Germinal center (tissue), 1 donor: ENCODE measurements at places on chromosomes 4 and X.

GRCh38 chr4:85724791-85725563, 250.0 kb downstream of the ARHGAP24 start:
- DNase-seq = no peak

DNA sequence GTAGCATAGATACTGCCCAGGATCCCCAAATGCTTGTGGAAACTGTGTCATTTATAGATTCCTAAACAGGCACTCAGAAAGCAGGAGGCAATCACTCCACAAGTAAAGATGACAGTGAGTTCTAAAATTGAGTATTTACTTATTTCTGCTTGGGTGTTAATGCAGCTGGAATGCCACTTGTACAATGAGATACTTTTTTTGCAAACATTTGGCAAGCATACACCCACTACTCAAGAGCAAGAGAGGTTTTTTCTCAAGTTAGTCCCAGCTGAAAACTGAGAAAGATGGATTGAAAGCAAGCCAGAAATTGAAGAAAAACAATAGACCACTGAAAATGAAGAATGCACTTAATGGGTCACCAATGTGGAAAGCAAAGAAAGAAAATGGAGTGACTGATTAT, 22.5 kb downstream of the GABRA3 start:
- no peak for DNase-seq

DNA sequence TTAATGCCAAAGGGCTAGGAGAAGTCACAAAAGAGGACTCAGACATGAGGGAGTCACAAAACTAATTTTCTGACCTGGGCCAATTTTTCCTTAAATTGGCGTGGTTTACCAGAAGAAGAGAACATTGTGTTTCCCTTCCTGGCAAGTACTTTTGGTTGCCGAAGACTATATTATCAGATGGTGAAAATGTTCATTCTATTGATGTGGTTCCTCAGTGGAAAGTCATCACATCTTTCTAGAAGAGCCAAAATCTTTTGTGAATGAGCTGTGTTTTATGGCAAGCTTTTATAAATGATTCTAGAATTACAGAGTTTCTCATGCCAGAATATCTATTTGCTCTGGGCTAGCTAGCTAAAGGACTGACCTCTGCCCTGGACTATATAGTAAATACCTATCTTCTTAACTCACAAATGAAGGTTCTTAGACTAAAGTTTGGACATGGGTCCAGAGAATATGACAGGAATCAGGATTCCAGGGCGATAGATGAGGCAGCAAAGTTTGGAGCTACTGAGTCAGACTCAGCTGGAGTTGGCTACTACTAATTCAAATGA, 288.9 kb downstream of the IL1RAPL2 start:
- DNase-seq = no peak

- no peak for DNase-seq
These were observed 633 bp downstream of the FAM199X start for GRCh38 chrX:104166735-104167436.

GRCh38 chr4:182000077-182000476, 243.1 kb upstream of the TENM3 start:
- DNase-seq = no peak

DNA sequence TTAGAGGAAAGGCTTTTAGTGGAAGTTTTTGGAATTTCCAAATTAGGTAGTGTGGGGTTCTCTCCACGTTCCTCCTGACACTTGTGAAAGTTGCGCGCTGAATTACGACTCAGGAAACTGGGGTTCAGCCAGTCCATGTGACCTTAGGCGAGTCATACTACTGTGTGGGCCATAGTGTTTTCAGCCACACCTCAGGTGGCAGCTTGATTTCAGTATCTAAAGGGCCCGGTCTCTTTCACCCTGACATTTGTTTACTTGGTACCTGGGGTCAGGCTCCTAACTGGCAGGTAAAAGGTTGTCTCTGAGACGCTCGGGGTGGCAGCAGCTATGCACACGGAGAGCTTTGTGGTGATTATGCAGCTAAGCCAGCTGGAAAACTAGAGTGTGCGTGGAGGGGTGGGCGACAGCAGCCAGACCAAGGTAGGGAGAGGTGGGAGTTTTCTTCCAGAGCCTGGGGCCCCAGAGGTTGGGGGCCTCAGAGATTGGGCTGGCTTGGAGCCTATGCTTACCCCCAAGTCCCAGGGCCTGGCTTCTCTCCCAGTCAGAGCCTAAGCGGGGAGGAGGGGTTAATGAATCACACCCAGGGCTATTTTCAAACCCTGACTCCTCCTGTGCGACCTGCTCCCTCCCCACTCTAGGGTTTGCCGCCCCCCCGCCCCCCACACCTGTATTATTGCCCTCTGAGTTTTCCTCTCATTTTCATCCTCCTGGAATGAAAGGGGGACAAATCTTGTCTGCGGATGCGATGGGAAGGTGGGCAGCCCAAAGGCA, 47.2 kb downstream of the STARD8 start:
- DNase-seq = no peak

GRCh38 chrX:1072637-1073377, 139.6 kb downstream of the CRLF2 start:
- no peak for DNase-seq

- DNase-seq = no peak
These were observed 46.1 kb downstream of the C4orf46 start for GRCh38 chr4:158625544-158625943.

DNA sequence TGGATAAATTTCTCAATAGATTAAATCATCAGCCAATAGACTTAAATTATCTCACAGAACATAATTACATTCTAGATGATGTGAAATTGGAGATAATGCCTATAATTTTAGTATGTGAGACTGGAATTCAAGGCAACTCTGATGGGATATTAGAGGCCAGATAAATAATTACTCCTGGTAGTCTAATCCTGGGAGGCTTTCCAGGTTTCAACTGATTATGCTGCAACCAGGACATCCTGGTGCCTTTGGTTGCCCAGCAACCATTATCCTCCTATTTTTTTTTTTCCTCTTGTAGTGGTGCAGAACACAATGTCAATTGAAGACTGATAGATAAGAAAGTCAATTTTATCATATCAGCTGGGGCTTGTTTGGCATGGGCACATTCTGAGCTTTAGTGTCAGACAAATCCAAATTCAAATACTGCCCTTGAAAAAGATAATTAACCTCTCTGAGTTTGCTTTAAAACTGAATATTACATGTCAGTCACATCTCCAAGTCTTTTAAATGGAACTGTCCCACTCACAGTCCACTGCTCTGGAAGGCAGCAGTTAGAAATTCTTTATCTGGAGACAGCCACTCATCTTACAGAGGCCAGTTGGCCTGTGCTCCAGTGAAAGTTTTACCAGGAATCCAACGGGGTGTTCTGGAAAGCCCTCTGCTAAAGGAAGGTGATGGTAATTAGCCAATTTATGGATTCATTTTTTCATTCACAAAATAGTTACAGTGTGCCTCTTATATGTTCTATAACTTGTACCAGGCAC, 95.3 kb upstream of the GUCY1A1 start:
- no peak for DNase-seq

- no peak for DNase-seq
These were observed 15.1 kb upstream of the FABP2 start for GRCh38 chr4:119337010-119337409.

- DNase-seq = no peak
These were observed 66.8 kb downstream of the AFF2 start for GRCh38 chrX:148567229-148567628.

DNA sequence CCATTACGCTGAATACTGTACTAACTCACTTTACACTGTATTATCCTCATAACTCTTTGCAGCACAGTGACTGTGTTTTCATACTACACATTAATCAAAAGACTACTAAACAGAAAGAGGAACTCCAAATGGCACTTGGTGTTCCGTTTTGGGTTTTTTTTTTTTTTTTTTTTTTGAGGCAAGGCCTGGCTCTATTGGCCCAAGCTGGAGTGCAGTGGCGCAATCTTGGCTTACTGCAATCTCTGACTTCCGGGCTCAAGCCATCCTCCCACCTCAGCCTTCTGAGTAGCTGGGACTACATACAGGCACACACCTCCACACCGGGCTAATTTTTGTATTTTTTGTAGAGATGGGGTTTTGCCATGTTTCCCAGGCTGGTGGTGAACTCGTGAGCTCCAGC, 10.7 kb downstream of the KLHL8 start:
- DNase-seq = peak; percentile 17

GRCh38 chrX:153902385-153902784, 2.1 kb upstream of the AVPR2 start:
- DNase-seq = no peak

- DNase-seq = no peak
These were observed 24.8 kb upstream of the CRMP1 start for GRCh38 chr4:5917672-5918071.

DNA sequence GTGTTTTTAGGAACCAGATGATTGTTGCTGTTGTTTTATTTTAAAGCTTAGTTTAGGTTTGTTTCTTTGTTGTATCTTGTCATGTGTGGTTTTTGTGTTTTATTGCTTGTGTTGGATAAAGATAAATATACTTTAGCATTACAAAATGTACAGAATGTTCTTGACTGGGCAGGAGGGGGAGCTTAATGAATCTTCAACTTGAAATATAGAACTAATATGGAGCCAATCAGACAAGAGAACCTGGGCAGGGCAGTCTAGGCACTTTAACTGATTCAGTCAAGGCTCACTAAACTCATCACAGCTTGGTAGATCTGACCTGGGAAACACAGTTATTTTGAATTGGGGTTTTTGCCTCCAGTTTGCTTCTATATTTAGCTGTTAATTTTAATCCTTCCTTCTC, 304.2 kb downstream of the ARHGAP24 start:
- no peak for DNase-seq

DNA sequence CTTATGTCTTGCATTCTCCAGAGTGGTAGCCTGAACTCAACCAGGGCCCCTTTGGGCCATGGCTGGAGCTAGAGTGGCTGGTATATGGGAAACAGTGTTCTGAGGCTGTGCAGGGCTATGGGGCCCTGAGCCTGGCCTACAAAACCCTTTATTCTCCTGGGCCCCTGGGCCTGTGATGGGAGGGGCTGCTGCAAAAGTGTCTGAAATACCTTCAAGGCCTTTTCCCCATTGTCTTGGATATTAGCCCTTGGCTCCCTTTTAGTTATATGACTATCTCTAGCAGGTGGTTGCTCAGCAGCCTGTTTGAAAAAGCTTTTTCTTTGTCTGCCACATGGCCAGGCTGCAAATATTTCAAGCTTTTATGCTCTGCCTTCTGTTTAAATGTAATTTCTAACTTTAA, 22.5 kb downstream of the APOOL start:
- no peak for DNase-seq

- DNase-seq = no peak
These were observed 36.6 kb upstream of the PDK3 start for GRCh38 chrX:24428516-24428915.

GRCh38 chrX:152831391-152831790, 528 bp downstream of the NSDHL start:
- peak; percentile 2 for DNase-seq

DNA sequence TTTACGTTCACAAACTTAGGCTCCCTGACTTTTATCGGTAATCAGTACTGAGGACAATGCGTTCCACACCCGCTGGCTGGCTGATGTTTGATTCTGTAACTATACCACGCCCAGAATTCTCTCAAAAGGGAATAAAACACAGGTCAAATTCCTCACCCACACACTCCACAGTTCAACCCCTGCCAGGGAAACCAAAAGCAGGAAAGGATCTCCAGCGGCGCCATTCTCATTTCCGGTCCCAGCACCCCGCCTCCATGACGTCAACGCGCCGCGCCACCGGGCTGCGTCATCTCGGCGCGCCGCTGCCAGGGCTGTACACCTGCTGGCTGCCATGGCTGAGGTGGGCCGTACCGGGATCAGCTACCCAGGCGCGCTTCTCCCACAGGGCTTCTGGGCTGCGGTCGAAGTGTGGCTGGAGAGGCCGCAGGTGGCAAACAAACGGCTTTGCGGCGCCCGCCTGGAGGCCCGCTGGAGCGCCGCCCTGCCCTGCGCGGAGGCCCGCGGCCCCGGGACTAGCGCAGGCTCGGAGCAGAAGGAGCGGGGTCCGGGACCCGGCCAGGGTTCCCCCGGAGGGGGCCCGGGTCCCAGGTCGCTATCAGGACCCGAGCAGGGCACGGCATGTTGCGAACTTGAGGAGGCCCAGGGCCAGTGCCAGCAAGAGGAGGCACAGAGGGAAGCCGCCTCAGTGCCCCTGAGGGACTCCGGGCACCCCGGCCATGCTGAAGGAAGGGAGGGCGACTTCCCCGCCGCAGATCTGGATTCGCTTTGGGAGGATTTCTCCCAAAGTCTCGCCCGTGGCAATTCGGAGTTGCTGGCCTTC, at the start of the genes ACOX3 and TRMT44:
ACOX3 (minus strand) TSS at position 232 of the 820 bp plus-strand sequence. CDS start 24,202 bp downstream, outside the sequence.
TRMT44 (plus strand) TSS at position 286 of the 820 bp plus-strand sequence; CDS start at position 332, 46 bp downstream.
- peak; percentile 87 for DNase-seq

- no peak for DNase-seq
These were observed 28.8 kb downstream of the PPP2R3B start for GRCh38 chrX:357693-358471.

GRCh38 chr4:94274912-94275311, 67.2 kb downstream of the SMARCAD1 start:
- no peak for DNase-seq

- no peak for DNase-seq
These were observed 31.5 kb downstream of the GPR174 start for GRCh38 chrX:79176028-79176427.

DNA sequence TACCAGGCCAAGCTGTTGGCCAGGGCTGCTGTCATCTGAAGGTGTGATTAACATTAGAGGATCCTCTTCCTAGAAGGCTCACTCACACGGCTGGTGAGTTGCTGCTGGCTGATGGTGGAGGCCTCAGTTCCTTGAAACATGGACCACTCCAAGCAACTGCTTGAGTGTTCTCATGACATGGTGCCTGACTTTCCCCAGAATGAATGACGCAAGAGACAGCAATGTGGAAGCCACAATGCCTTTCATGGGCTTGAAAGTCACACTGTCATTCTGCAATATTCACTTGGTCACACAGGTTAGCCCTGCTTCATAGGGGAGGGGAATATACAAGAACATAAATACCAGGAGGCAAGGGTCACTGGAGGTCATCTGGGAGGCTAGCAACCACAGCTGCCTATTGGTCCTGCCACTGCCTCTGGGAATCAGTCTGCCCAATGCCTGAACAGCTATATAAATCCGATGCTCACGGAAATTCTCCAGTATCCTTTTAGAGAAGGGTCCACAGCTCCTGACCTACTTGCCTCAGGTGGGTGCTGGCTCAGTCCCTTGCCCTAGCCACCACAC, 97.1 kb upstream of the MAML3 start:
- DNase-seq = no peak

GRCh38 chrX:120857240-120857639, 18.4 kb downstream of the CT47B1 start:
- no peak for DNase-seq

GRCh38 chrX:8721536-8721935, 10.4 kb downstream of the ANOS1 start:
- DNase-seq = no peak

DNA sequence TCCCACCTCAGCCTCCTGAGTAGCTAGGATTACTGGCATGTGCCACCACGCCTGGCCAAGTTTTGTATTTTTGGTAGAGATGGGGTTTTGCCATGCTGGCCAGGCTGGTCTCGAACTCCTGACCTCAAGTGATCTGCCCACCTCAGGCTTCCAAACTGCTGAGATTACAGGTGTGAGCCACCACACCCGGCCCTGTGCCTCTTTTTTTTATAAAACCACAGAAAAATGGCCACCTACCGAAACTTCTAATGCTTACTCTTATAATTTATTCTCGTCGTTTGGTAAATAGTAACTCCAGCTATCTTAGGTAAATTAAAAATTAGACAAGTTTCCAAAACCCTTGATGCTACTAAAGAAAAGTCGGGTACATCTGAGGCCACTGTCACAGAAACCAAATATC, 54.4 kb downstream of the IRF2 start:
- DNase-seq = no peak

GRCh38 chrX:131322651-131323050, 33.5 kb upstream of the IGSF1 start:
- DNase-seq = no peak

GRCh38 chr4:83252782-83253405, 31.7 kb downstream of the COQ2 start:
- DNase-seq = peak; percentile 67
